ENCODE measurements at places on chromosomes 12 and 14.

DNA sequence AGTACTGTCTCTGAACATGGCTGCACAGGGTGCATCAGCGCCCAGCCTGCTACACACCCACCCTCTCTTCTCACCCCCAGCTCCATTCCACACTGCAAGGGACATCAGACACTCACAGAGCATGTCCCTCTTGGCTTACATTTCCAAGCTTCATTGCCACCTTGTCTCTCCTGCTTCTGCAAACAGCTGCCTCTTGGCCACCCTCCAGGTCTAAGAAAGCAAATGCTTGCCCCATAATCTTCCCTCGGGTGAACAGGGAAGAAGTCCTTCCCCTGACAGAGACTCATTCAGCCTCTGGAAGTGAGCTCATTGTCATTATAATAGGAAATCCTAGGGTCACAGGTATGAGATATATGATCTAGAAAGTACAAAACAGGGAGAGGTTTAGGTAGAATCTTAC, 505.2 kb downstream of the RMST start:
- no peak for DNase-seq

- DNase-seq = no peak
These were observed 198.4 kb downstream of the PHETA1 start for GRCh38 chr12:111170543-111170942.

DNA sequence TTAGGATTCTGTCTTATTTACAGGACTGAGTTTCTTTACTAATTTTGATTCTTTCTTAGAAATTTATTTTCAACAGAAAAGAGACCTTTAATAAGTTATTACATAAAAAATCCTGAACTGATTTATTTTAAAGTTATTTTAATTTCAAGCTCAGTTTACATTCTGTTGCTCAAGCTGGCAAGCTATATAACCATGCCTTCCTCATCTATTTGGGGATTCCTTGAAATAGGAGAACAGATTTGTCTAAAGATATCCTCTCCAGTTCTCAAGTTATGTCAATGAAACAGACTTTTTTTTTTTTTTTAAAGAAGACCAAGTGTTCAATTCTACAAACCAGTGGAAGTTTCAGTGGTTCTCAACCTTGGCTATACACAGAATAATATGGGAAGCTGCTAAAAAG, 103.3 kb upstream of the TRHDE start:
- no peak for DNase-seq

DNA sequence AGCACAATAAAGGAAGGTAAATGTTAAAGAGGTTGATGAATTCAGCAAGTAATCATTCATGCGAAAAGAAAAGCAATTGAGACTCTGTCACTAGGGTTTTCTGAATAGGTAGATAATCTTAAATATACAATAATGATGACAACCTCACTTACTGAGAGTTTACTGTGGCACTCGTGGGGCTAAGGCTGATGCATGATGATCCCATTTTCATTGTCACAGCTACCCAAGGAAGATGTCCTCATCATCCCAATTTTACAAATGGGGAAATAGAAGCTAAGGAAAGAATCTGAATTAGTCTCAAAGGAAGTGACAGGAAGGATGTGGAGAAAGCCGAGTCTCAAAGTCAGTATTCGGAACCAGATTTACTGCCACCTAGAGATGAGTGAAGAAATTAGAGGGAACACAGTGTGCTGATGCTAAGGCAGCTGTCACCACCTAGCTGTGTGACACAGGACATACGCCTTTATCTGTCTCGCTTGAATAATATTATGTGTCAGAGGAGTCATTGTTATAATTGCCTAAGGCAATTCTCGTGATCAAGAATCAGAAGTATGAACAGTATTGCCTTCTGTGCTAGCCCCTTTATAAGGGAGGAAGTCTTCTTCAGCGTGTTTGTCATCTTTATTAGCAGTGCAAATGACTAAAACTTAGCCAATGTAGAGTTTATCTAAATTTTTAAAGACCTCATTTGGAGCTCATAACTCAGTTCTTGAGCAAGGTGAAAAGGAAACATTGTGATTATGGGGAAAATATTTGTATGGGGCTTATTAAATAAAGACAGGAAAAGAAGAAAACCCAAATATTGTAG, 63.2 kb downstream of the ERGIC2 start:
- peak; percentile 37 for DNase-seq

GRCh38 chr12:107669946-107670345, 15.7 kb upstream of the PWP1 start:
- no peak for DNase-seq

GRCh38 chr12:69698054-69698453, 1.0 kb downstream of the BEST3 start:
- no peak for DNase-seq

GRCh38 chr14:35897616-35898111, 71.5 kb downstream of the BRMS1L start:
- DNase-seq = no peak

DNA sequence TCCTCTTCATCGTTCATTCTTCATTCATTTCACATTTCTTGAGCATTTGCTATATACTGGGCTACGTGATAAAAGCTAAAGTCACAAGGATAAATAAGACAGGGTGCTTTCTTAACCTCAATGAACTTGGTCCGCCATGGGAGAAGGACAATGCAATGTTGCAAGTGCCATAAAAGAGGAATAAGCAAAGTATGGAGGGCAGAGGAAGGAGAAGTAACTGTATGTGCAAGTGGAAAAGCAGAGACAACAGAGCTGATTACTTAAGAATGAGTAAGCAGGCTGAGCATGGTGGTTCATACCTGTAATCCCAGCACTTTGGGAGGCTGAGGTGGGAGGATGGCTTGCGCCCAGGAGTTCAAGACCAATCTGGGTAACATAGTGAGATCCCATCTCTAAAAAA, 14.4 kb downstream of the AREL1 start:
- DNase-seq = no peak
